ENCODE measurements at places on chromosomes 13 and 19. TPM values are rescaled to one million over a fixed set of nuclear protein-coding genes. Genes with fewer than 3 reads are reported as not detected.

DNA sequence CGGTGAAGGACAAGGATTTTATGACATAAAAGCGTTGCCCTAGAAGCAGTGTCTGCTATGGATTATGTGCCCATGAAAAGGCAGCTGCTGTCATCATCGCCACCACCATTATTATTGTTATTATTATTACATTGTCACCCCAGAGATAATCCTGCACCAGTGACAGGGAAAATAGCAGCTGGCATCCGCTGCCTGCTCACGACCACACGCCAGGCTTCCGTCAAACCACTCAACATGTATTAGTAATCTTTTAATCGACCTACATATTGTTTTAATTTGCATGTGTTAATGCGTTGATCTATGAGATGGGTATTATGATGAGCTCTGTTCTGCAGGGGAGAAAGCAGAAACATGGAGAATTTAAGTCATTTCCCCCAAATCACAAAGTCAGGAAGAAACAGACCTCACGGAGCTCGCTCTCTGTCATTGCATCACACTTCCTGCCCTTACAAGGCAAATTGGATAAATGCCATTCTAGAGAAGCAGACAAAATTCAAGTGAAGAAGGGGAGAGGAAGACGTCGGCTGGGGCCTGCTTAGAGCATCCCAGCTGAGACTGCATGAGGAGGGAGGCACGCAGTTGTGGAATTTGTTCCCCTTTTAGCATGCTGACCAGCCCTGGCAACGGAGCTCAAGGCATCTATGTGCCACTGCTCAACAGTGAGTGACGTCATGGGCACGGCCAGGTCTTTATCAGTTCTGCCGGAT lies at the start of gene FFAR3:
Gene FFAR3 (plus strand): TSS at position 594 of the 707 bp plus-strand sequence. CDS start 431 bp downstream, outside the sequence.
- DNase-seq, result no peak

DNA sequence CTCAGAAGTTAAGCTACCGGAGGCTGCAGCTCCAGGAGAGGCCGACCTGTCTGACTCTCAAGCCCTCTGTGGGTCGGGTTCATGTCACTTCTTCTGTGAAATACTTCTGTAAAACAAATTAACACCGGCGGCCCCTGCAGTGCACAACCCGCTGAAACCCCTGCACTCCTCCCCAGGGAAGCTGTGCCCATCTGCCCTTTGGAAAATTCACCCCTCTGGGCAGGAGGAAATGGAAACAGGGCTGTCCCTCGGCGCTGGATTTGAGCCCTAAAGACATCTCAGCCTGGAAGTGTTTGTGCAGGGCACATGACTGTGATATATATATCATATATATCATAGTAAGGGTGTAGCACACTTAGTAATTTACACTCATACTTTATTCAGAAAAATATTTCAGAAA lies 415.3 kb downstream of the IRS2 start:
- DNase-seq, result no peak

DNA sequence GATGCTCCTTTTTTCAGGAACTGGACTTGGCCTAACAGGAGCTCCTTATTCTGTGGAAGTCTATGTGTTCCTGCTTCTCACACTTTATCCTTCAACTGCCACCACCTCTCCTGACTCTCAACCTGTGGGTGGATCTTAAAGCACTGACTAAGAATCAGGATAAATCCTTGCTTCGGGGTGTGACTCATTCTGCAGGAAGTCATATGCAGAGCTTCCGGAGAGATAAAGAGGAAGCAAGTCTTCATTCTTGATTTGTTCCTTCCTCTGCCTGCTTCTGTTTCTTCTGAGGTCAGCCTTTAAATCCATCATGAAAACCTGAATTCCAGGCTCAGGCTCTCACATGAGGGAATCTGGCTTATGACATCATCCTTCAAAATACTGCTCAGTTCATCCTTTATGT lies 137.1 kb upstream of the ATXN8OS start:
- no peak for DNase-seq

DNA sequence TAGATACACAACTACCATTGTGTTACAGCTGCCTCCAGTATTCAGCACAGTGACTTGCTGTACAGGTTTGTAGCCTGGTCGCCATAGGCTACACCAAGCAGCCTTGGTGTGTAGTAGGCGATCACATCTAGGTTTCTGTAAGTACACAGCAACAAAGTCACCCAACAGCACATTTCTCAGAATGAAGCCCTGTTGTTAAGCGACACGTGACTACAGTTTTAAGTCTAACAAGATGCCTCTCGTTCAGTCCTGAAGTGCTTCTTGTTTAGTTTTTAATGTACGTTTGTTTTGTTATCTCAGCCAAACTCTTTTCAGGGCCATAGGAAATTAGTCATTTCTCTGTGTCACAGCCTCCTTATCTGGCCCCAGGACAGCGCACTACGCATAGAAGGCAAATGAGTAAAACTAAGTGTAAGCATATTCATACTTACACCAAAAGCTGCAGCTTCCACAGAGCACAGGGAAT lies 50.0 kb upstream of the GPR183 start:
- no peak for DNase-seq

DNA sequence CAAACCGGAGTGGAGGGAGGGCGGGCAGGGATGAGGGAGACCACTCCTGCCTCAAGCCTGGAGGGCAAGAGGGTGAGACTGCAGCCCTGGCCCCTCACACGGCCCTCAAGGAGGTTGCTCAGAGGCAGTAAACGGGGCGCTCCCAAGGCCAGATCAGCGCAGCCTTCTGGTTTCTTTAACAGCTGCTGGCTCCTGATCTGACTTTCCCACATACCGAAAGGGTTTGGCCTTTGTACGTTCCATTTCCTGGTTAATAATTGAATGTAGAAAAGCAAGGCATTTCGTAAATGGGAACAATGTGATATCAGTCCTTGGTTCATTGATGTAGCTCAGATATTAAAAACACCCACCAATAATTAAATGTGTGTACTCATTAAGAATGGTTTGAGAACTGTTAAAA lies 71.5 kb downstream of the GGACT start:
- no peak for DNase-seq

- no peak for DNase-seq
These were observed 1.1 kb downstream of the CCNE1 start for GRCh38 chr19:29812881-29813275.

GRCh38 chr13:109979228-109979627 lies 192.8 kb upstream of the IRS2 start:
- DNase-seq, result no peak

Gene NUP58
- 19.9 TPM for polyA plus RNA-seq

Measured in naive B cell (primary cell).